ENCODE measurements at places on chromosomes 7 and 10.

DNA sequence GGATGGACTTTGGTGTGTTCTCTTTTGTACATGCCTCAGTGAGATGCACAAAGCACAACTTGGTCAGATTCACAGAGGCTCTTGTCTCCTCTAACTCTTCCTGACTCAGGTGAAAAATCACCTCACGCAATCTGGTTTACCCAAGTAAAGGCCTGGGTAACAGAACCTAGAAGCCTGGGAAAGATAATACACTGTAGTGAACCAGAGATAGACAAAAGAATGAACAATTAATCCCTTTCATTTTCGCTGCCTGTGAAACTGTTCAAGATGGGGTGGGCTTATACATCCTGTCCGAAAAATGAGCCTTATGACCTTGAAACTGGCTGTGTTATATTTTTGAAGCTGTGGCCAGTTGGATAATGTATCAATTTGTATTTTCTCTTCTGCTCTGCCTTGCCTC is 678.9 kb upstream of the TEX47 start:
- no peak for DNase-seq

DNA sequence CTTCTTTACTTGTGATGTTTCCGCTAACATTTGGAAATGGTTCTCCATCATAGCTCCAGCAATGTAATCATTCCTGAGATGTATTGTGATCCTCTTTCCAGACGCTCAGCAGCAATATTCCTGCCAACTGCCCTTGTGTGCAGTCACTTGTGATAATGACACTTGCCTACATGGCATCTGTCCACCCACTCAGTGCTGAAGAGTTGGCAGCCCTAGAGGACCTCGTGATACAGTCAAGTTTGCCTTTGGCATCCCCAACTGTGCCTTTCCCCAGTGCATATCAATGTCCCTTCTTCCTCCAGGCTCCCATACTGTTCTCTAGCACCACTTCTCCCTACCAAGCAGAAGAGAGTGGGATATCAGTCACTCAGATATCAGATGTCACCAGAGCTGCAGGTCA is 64.9 kb downstream of the MYOF start:
- no peak for DNase-seq

- peak; percentile 34 for DNase-seq
Measured at GRCh38 chr7:114466917-114467316, 52.3 kb downstream of the FOXP2 start.

- no peak for DNase-seq
Measured at GRCh38 chr7:112487457-112488263, 6.9 kb downstream of the LSMEM1 start.

- DNase-seq, result no peak
Measured at GRCh38 chr7:87456247-87456646, 19.2 kb downstream of the ABCB4 start.

- no peak for DNase-seq
Measured at GRCh38 chr10:23106331-23107072, 11.1 kb downstream of the MSRB2 start.

DNA sequence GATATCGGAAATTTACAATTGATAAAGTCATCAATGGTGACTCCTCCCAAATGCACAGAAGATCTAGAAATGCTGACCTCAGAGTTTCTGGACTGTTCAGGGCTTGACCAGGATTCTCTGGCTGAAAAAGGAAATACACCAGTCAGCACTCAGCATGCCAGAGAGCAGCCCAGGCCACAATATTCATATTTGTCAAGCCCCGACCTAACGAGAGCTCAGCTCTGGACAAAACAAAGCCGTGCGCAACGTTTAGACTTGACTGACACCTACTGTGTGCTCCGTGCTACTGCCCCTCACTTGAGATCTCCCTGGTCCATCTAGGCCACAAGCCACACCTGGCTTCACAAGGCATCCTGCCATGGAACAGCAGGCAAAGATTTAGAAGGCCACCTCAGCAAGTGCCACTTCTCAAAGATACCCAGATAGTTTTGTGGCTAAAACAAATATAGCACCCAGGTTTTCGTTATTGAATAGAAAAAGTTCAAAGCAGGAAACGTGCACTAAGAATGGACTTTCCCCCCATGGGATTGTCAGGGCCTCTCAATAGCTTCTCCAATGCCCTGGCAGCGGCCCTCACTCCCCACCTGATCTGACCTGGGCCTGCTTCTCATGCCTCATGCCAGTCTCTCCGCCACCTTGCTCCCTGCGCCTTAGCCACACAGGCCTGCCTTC is 218.3 kb downstream of the FAM107B start:
- no peak for DNase-seq

DNA sequence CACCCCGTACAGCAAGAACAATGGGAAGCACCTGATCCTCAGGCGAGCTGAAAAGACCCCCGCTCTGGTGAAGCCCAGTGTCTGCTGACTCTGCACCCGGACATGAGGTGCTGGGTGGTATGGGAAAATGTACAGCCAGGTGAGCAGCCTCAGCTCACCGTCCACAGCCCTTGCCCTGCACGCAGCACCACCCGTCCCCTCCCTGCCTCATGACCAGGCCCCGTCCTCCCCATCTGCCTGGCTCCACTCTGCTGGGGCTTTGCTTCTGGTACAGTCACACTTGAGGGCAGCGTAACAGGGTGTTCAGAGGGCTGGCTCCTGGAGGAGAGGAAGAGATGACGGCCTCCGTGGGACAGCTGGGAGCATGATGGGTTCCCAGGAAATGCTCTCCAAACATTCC is 49.1 kb downstream of the NCAPG2 start:
- no peak for DNase-seq

DNA sequence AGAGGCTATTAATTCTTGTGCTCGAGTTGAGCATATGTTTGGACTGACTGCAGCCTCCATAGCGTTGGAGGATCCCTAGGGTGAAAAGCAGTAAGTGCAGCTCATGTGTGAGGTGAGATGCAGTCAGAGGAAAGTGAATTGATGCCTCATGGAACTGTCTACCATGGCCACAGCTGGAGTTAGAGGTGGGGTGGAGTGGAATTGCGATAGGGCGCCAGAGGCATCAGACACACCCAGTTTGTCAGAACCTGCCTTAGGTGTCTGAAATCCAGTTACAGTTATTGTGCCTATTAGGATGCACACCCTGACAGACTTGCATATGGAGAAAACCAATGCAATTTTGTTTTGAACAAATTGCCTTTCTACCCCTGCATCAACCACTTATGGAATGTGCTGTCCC is 39.4 kb downstream of the ERLIN1 start:
- no peak for DNase-seq

GRCh38 chr7:101833799-101834198 is 16.4 kb downstream of the CUX1 start:
- no peak for DNase-seq

DNA sequence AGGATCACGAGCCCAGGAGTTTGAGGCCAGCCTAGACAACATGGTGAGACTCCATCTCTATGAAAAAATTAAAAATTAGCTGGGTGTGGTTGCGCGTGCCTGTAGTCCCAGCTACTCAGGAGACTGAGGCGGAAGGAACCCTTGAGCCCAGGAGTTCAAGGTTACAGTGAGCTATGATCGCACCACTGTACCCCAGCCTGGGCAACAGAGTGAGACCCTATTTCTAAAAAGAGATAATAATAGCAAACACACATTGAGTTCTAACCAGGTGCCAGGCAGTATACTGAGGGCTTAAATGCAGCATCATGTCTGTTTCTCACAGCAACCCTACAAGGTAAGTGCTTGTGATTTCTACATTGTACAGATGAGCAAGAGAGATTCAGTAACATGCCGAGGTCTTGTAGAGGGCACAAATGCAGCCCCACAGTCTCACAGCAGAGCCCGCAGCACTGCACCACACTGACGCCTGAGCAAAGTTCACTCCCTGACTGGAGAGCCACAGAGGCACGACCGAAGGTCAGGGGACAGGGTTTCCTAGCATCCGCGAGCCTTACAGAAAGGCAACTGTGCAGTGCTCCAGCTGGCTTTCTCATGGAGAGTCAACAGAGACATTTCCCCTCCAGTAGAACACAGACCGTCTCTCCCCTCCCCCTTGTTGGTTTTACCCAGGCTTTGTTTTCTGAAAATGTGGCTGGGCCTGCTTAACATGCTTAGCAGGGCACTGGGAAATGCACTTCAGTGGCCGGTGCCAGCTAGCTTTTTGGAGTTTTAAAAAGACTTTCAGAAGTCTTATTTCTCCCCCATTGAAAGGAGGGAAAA is 36.5 kb downstream of the PDSS1 start:
- no peak for DNase-seq

DNA sequence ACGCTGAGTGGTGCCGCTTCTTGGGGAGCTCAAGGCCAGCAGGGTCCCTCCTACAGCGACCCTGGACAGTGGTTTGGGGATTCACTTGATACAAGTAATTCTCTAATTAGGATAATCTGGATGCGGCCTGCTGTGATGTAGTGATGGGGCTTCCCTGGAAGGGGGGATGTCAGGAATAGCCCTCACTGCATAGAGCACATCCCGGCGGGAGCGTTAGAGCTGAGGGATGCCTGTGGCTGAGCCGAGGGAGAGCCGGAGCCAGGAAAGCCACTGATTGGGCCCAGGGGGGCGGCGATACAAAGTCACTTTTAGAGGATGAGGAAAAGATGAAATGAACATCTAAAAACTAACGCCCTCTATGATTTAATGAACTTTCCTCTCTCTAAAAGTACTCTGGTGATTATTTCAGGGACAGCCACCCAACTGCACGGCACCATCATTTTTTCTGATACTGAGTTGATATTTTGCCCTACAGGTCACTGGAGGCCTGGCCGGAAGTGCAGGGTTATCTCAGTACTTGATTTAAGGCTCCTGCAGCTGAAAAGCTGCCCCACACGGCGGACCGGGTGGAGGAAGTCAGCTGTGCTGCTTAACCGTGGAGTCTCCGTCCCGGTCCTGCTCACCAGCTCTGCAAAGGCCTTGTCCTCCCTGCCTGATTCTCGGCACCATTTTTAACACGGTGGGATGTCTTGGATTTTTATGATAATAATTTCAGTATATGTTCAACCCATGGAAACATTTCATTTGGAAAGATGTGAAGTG is 518.8 kb downstream of the DNAJB6 start:
- no peak for DNase-seq

- no peak for DNase-seq
Measured at GRCh38 chr7:128099204-128099671, 68.0 kb upstream of the LRRC4 start.

DNA sequence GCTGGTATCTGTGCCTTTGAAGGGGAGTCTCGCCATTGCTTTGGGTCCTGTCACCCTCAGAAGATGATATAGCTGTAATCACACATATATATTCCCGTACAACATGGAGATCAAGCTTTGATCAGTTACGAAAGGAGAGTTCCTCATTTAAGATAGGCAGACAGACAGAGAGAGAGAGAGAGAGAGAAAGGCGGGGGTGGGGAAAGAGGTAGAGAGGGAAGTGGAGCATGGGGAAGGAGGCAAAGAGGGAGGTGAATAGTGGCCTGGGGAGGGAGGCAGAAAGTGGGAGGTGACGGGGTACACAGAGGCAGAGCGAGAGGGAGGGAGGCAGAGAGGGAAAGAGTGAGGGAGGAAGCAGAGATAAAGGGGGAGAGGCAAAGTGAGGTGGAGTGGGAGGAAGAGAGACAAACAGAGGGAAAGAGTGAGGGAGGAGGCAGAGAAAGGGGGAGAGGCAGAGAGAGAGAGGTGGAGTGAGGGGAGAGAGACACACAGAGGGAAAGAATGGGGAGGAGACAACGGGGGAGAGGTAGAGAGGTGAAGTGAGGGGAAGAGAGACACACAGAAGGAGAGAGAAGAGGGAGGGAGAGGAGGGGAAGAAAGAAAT is 44.6 kb upstream of the C1QL3 start:
- DNase-seq, result no peak

DNA sequence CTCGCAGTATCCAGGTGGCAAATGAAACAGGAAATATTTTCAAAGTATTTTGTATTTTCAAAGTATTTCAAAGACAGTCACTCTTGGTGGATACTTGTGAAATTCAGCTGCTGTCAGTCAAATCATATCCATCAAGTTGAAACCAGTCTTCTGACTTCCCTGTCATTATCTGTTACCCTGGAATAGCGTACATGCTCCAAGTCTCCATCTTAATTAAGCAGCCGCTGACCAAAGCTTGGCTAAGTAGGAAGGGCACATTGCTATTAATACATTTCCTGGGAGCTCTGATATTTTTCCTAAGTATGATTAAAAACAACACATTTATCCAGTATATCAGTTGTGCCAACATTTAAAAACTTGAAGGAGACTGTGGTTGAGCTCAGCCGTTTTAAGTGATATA is 112.2 kb downstream of the ZMYND11 start:
- DNase-seq, result no peak

GRCh38 chr7:82762880-82763279 is 319.3 kb upstream of the CACNA2D1 start:
- peak; percentile 3 for DNase-seq

GRCh38 chr7:4775848-4776623 is 613 bp downstream of the AP5Z1 start:
- peak; percentile 14 for DNase-seq

DNA sequence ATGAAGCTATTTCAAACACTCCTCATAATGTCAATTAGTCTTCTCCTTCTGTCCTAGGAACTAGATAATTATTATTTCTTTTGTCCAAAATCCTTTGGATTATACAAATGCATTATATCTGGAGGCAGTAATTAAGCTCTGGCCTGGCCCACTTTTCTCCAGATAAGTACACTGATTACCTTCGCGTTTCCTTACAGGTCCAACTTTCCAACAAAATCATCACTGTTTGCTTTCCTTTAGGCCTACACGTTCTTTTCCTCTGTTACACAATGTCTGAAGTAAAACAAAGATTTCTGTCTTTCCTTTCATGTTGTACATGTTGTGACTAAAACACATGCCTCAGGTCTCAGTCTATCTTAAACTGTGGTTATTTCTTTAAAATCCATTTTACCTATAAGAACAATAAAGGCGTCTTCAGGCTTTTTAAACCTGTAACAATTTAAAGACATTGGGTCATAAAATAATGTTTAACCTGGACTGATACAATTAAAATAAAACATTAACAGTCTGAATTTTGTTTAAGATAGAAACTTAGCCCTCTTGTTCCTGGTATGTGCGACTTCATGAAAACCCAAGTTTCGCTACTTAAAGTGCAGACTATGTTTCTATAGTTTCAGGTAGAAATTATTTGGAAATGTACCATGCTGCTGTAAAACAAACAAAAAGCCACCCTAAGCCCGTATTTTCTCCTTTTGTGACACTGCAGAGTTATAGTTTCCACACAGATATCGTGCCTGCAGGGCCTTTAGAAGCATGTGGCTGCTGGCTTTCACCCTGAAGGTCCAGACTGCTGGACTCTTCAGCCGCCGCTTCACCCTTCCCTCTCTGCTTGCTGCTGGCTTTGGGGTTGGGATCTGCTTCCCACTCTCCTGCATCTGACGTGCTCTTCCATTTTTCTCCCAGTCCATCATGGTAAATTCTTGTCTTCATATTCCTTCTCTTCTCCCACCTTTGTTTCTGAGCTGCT is 381.7 kb downstream of the DPP6 start:
- no peak for DNase-seq

GRCh38 chr10:24096281-24096680 is 112.7 kb upstream of the KIAA1217 start:
- no peak for DNase-seq

DNA sequence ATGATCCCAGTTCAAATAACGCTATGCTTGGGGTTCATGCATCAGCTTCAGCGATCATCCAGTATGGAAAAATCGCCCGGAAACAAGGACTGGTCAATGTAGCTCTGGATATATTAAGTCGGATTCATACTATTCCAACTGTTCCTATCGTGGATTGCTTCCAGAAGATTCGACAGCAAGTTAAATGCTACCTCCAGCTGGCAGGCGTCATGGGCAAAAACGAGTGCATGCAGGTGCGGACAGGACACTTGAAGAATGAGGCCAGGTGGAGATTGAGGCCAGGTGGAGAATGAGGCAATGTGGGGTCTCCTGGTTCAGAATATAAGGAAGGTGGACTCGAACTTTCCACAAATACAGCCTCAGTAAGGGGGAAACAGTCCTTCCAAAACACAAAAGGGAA is 105.8 kb downstream of the TRRAP start:
- no peak for DNase-seq

GRCh38 chr7:46603296-46603752 is 682.3 kb upstream of the IGFBP3 start:
- no peak for DNase-seq
